ENCODE measurements at places on chromosomes 7 and 10.

DNA sequence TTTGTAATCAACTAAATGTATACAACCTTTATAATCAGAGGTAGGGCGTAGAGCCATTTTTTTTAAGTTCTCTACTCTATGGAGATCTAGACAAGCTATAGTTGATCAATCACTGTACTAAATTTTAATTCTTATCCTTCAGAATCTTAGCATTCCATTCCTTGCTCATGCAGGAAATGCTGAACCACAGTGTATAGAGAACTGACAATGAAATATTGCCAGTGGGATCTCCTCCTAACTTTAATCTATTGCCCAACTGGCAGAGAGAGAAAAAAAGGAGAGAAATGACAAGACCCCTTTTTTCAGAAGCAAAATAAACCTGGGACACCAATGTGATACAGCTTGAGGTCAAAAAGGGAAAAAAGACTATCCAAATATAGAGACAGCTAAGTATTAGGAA lies 26.4 kb upstream of the PPP3CB start:
- peaks cover 95% of the 10 kb centered on the region for H3K36me3 ChIP-seq
- no peak for DNase-seq
- no peaks in the 10 kb centered on the region for H3K27me3 ChIP-seq
- H3K4me1 ChIP-seq = no peaks in the 10 kb centered on the region
- no peak overlapping the region for H3K4me3 ChIP-seq

GRCh38 chr7:94240902-94241301 lies 153.8 kb upstream of the COL1A2 start:
- no peak for DNase-seq
- no peak overlapping the region for H3K27ac ChIP-seq
- no peaks in the 10 kb centered on the region for H3K36me3 ChIP-seq
- H3K4me3 ChIP-seq = no peak overlapping the region
- no peaks in the 10 kb centered on the region for H3K27me3 ChIP-seq

GRCh38 chr10:2898509-2898860 lies 168.9 kb upstream of the PFKP start:
- no peaks in the 10 kb centered on the region for H3K27me3 ChIP-seq
- no peaks in the 10 kb centered on the region for H3K4me1 ChIP-seq
- H3K27ac ChIP-seq = no peak overlapping the region
- DNase-seq = no peak

- H3K36me3 ChIP-seq = no peaks in the 10 kb centered on the region
- no peak overlapping the region for H3K27ac ChIP-seq
- no peak for DNase-seq
- H3K4me1 ChIP-seq = no peaks in the 10 kb centered on the region
- no peak overlapping the region for H3K4me3 ChIP-seq
Observed at GRCh38 chr7:147498081-147498480, 1092.5 kb upstream of the C7orf33 start.

DNA sequence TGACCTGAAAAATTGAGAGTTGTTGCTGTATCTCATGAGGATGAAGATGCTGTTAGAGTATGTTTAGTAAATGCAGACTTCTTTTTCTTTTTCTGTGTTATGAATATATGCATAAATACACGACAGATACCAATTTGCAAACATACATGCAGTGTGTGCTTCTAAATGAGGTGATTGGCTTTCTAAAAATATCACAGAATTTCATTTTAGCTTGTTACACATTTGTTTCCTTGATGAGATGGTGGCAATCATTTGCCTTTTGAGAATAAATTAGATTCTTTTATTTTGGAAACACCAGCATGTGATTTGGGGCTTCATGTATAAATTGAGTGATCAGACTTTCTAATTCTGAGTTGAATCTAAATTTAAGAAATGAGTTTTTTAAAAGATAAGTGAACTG lies 29.7 kb downstream of the CCNY start:
- no peak overlapping the region for H3K27ac ChIP-seq
- DNase-seq = no peak
- H3K27me3 ChIP-seq = no peaks in the 10 kb centered on the region
- no peak overlapping the region for H3K4me3 ChIP-seq
- no peaks in the 10 kb centered on the region for H3K36me3 ChIP-seq
